ENCODE measurements at places on chromosomes 1 and 21. TPM values are rescaled to one million over a fixed set of nuclear protein-coding genes. Genes with fewer than 3 reads are reported as not detected.

CSMD2 gene
- total RNA-seq, result 0.38 TPM

GNPAT gene
- 34.8 TPM for total RNA-seq

BARHL2 gene
- not detected for total RNA-seq

FCRLA gene
- not detected for total RNA-seq

RHCE gene
- not detected for total RNA-seq

SEC16B gene
- total RNA-seq, result 2.9 TPM

CDC20 gene
- 3.1 TPM for total RNA-seq

HAPLN2 gene
- 1.5 TPM for total RNA-seq

LCE1E gene
- total RNA-seq, result not detected

GPR161 gene
- total RNA-seq, result 3.1 TPM

ASCL5 gene
- total RNA-seq, result not detected

IGSF8 gene
- total RNA-seq, result 6.4 TPM

WDR4 gene
- 6.8 TPM for total RNA-seq

FOXD3 gene
- not detected for total RNA-seq

C1orf226 gene
- 1.1 TPM for total RNA-seq

ST6GALNAC5 gene
- not detected for total RNA-seq

BCAR3 gene
- total RNA-seq, result 98.7 TPM

DMAP1 gene
- total RNA-seq, result 36.5 TPM

GBP4 gene
- 70.6 TPM for total RNA-seq

FGR gene
- 55.1 TPM for total RNA-seq

C1orf141 gene
- total RNA-seq, result not detected

RIPPLY3 gene
- not detected for total RNA-seq

CFAP74 gene
- total RNA-seq, result not detected

CYYR1 gene
- 30.7 TPM for total RNA-seq

S100A14 gene
- 0.65 TPM for total RNA-seq

All from subcutaneous adipose tissue (tissue), 4 donors.